ENCODE measurements at places on chromosomes 11 and 22.

GRCh38 chr11:201966-202365 lies 5.2 kb downstream of the BET1L start:
- DNase-seq: no peak

DNA sequence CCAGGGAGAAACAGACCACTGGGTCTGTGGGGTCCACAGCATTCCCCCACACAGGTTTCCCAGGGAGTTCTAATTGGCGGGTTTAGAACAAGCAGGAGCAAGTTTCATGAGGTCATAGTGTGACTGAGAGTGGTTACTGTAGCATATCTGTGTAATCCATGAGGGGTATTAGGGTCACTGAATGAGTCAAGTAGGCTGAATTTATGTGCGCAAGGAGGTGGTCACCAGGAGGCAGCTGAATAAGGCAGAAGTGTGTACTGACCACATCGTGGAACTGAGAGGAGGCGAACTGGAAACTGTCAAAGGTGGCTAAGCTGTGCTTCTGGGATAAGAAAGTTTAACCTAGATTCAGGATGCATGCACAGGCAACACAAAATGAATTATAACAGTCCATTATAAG lies 876.0 kb downstream of the METTL15 start:
- no peak for DNase-seq

- no peak for DNase-seq
Measured at GRCh38 chr11:108895579-108896480, 231.0 kb downstream of the DDX10 start.

- no peak for DNase-seq
Measured at GRCh38 chr22:29309332-29310064, 3.0 kb downstream of the GAS2L1 start.

GRCh38 chr11:61686469-61686868 lies 6.3 kb downstream of the DAGLA start:
- no peak for DNase-seq

DNA sequence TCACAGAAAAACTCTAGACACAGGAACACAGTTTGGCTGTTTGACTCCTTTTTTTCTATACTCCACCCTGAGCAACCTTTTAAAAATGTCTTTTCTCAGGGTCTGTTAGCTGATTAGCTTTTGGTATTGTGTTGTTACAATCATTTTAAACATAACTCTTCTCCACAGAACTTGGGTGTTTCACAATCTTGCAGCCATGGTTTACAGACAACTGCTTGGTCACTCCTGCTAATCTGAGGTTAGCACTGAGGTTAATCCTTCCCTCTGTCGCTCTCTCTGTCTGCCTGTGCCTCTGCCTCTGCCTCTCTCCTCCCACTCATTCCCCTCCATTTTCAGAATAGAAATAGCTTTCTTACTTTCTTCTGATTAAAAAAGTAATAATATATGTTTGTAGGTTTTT lies 62.4 kb upstream of the ZBED5 start:
- no peak for DNase-seq

DNA sequence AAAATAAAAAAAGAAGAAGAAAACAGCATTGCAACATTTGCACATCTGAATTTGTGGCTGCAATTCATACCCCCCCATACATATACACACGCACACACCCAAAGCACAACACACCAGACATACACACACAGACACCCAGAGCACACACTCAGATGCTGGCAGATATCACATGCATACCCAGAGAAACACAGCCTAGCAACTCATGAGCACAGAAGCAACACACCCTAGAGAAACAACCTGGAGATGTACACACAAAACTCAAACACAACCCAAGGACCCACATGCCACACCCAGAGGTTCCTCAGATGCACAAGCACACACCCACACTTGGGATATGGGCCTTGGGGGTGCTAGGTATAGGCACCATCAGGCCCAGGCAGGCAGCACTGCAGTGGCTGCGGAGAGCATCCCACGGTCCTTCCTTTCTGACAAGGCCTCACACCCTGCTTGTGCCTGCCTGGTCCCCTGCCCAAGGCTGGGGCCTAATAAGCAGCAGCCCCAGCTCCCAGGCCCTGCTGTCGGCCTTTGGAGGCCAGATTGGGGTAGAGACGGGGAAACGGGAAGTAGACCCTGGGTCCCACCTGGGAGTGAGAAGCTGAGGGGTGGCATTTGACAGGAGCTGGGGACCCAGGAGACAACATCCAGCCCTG lies 3.1 kb downstream of the CST6 start:
- DNase-seq: no peak

DNA sequence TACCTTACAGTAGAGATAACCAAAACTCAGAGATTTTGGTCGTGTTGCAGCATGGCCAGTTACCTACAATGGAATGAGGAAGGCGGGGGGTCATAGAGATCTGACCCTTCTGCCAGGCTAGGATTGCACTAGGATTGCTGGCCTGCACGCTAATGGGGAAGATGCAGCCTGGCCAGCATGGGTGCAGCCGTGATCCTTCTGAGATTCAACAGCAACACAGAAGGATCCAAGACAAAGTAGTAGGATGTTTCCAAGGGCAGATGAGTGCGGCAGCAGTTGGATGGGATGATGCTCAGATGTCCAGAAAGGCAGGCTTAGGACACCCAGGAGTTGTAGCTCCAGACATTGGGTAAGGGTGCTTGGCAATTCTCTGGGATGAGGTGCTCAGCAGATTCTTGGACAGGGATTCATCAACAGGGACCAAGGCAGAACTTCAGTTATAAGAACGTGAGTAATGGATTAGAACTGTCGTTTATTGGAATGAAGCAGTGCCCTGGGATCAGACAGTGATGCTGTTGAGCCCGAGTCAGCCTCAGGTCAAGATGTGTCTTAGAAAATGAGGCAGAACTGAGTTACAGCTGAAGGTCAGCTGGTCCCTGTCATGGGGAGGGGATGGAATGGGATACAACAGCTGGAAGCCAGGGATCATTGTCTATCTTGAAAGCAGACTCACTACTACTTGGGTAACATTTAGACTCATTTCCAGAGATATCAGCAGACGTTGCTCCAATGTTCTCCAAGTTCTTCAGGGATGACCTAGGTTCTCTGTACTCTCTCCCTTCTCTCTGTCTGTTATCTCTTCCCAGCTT lies 71.0 kb downstream of the PARVA start:
- DNase-seq: no peak

- no peak for DNase-seq
Measured at GRCh38 chr11:9386086-9386485, 1.6 kb downstream of the IPO7 start.

- peak; percentile 50 for DNase-seq
Measured at GRCh38 chr11:67266449-67267187, at the start of gene GRK2. Gene GRK2 (plus strand): TSS chr11:67266473. CDS start chr11:67266700, 227 bp downstream.

DNA sequence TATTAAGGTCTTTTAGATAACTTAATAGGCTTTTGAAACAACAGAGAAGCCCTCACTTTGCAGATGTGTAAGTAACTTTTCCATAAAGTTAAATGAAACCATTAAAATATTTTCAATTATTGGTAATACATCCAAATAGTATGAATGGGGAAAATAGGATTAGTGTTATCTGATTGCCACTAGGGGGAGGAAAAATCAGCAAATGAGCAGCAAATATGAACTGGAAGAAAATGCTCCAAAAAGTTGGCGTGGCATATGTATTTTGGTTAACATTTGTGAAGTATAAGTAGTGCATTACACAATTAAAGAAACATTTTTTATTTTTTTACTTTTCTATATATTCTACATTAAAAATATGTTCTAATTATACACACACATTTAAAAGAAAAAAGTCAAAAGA lies 259.8 kb upstream of the ANO5 start:
- no peak for DNase-seq

- DNase-seq: no peak
Measured at GRCh38 chr11:107372439-107372838, 85.2 kb downstream of the CWF19L2 start.

- DNase-seq: no peak
Measured at GRCh38 chr22:38900677-38901076, 28.7 kb upstream of the CBX6 start.

GRCh38 chr11:130908061-130908460 lies 8.2 kb downstream of the SNX19 start:
- no peak for DNase-seq

GRCh38 chr11:133985981-133986944 lies 29.5 kb upstream of the IGSF9B start:
- DNase-seq: no peak

GRCh38 chr11:130612291-130612851 lies 163.9 kb downstream of the ADAMTS15 start:
- DNase-seq: no peak

DNA sequence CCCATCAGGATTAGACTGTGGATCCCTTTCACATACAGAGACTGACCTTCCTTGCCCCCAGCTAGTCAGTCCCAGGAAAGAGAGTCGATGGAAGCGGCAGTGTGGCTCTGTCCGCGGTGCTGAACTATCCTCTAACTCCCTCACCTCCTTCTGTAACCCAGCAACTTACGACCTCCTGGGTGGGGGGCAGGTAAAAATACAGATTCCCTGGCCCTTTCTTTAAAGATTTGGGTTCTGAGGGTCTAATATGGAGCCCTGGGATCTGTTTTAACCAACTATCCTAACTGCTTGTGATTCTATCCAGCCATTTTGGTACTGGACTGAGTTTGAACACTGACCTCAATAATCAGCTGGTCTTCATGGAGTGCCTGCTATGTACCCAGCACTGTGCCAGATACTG lies 23.2 kb downstream of the MFNG start:
- DNase-seq: no peak

GRCh38 chr22:45422237-45422983 lies 8.9 kb downstream of the RIBC2 start:
- no peak for DNase-seq

DNA sequence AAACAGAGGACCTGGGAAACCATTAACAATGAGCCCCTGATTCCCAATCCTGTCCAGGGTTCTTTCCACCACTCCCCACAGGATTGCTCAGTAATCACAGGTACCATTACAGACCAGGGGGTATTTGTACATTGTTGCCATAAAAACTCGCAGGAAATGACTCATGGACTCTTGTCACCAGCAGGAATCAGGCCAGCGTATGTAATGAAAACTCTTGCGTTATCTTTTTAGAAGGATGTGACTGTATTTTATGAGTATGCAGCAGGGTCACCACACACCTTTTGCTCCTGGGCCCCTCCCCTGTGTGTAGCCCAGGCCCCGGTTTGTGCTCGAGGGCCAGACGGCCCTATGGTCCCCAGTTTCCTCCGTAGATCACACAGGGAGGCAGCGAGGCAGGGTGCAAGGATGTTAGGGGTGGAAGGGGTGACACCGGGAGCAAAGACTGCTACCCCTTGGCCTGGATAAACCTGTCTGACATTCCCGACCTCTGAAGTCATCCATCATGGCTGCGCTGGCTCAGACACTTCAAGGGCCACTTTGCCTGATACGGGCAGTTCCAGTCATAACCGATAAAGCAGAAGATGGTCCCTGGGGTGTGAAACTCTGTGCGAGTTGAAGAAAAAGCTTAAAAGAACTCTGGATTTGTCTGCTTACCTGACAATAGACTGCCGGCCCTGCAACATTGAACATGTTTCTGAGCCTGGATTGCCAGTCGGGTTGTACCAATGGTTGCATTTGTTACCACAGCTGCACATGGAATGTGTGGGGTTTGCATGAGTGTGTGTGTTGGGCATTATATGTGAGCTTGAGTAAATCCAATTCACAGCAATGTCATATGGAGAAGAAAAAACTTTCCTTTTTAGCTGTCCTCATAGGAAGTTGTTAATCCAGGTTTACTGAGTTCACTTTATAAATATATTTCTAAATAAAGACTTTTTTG lies 56.9 kb downstream of the MICAL2 start:
- DNase-seq: no peak

DNA sequence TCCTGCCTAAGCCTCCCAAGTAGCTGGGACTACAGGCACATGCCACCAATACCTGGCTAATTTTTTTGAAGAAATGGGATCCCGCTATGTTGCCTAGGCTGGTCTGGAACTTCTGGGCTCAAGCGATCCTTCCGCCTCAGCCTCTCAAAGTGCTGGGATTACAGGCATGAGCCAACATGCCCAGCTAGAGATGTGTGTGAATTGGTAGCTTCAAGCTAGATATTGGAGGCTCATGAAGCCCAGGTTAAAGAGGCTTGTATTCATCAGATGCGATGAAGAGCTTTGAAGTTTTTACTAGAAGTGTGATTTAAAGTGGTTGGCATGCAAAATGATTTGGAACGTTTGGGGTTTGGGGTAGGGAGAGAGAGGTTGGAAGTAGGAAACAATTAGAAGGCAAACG lies 19.6 kb downstream of the NF2 start:
- no peak for DNase-seq

DNA sequence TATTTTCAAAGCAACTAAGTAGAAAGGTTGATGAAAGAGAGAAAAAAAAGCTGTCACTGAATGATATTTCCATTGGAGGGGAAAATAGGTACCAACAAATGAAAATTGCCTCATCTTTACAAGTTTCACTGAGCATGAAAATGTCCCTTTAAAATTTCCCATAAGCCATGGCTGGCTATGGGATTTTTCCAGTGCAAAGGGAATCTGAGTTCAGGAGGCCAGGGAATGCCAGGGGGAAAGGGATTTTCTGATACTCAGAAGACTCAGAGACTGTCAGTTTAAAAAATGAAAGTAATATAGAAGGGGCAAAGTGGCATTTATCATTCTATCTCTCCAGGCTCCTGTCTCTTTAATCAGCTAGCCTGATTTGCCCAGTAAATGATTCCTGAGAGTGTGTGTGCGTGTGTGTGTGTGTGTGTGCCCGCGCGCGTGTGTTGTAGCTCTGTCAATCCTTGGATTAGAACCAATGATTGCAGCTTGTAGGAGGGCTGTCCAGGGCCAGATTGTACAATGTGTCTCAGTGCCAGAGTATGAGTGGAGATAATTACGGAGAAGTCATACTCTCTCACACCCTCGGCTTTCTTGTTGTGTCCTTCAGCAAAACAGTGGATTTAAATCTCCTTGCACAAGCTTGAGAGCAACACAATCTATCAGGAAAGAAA lies at the start of gene NTM:
Gene NTM, plus strand, starts transcription at position 526 of the 662 bp plus-strand sequence.
- DNase-seq: no peak

GRCh38 chr11:22340701-22341587 lies 2.8 kb downstream of the SLC17A6 start:
- no peak for DNase-seq

- DNase-seq: no peak
Measured at GRCh38 chr11:106446955-106447354, 369.5 kb downstream of the AASDHPPT start.

GRCh38 chr22:42648368-42649245 lies 585 bp downstream of the CYB5R3 start:
- no peak for DNase-seq

- peak; percentile 15 for DNase-seq
Measured at GRCh38 chr11:118791961-118792569, 1.1 kb upstream of the DDX6 start.

DNA sequence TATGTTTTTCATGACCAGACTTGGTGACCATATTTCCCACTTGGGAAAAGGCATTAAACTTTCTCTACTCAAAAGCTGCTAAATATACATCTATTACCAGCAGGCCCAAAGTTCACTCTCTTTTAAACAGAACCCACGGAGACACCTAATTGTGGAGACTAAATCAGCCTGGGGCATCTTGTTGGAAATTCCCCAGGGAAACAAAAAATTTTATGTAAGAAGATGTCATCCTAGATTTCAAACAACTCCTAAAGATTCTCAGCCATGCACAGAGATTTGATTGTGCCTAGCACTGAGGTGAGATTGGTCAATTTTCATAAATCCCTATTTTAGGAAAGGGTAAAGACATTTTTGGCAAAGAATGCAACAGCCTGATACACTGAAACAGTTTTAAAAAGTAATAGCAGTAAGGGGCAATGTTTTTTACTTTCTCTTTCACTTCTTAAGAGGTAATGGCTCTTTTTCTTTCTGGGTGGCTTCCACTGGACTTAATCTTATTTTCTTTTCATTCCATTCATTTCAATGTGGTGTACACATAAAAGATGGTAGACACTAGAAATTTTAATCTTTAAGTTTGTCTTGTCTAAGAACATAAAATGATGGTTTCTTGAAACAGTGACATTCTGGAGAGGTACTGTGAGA lies 9.6 kb downstream of the OR52N2 start:
- DNase-seq: no peak

Measured in T-helper 17 cell (primary cell).